G401 (cell line): ENCODE measurements at places on chromosomes 5 and 9. TPM values are rescaled to one million over a fixed set of nuclear protein-coding genes. Genes with fewer than 3 reads are reported as not detected.

ZNF454 gene
- not detected in 2 replicates for total RNA-seq

DMRT3 gene
- total RNA-seq, result not detected in 2 replicates

SPINK4 gene
- total RNA-seq, result not detected in 2 replicates

CD274 gene
- not detected in 2 replicates for total RNA-seq

RMND5B gene
- 40.5 and 46.0 TPM in 2 replicates for total RNA-seq

C9orf40 gene
- total RNA-seq, result 19.4 and 29.2 TPM in 2 replicates

GPX8 gene
- 45.8 and 64.4 TPM in 2 replicates for total RNA-seq

TXNDC8 gene
- total RNA-seq, result not detected in 2 replicates

CSF1R gene
- 0.43 and 1.1 TPM in 2 replicates for total RNA-seq

HSPA5 gene
- total RNA-seq, result 86.5 and 145 TPM in 2 replicates

KIF4B gene
- 0.06 and 0.07 TPM in 2 replicates for total RNA-seq

EQTN gene
- total RNA-seq, result not detected in 2 replicates

NUDT12 gene
- 15.1 and 19.1 TPM in 2 replicates for total RNA-seq

RNF183 gene
- not detected in 2 replicates for total RNA-seq

TRMO gene
- 15.1 and 15.6 TPM in 2 replicates for total RNA-seq

GADD45G gene
- total RNA-seq, result not detected in 2 replicates

GPR21 gene
- 0.12 TPM in 1 of 2 replicates, not detected in the other for total RNA-seq

GALNT12 gene
- 5.6 and 9.5 TPM in 2 replicates for total RNA-seq

PDLIM4 gene
- total RNA-seq, result not detected in 2 replicates

PCDHGA6 gene
- total RNA-seq, result 0.92 TPM in 1 of 2 replicates, not detected in the other

PRR16 gene
- total RNA-seq, result 0.49 TPM in 1 of 2 replicates, not detected in the other

PCDHB6 gene
- total RNA-seq, result not detected in 2 replicates
